Stimulated activated CD4-positive, alpha-beta T cell treated with anti-CD3 and anti-CD28 coated beads, Interleukin-1b, Interleukin-23, amount 100 ng/mL, for 48 hours (primary cell): ENCODE measurements at places on chromosomes 7 and 10.

DNA sequence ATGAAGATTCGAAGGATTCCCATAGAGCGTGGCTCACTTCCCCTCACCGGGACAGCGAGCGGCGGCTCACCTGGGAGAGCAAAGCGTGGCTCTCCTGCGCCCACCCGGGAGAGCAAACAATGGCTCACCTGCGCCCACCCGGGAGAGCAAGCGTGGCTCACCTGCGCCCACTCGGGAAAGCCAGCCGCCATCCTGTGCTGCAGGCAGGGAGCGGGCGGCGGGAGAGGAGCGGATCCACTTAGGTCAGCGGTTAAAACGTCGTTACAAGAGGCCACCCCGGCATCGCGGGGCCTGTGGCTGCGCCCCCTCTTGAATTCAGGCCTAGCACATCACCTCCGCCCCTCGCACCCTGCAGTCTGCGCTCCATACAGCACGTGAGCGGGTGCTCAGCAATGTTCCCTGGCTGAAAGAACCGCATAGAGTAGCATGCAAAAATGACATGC, 461 bp upstream of the FIGNL1 start:
- DNase-seq, result peak; percentile 27

DNA sequence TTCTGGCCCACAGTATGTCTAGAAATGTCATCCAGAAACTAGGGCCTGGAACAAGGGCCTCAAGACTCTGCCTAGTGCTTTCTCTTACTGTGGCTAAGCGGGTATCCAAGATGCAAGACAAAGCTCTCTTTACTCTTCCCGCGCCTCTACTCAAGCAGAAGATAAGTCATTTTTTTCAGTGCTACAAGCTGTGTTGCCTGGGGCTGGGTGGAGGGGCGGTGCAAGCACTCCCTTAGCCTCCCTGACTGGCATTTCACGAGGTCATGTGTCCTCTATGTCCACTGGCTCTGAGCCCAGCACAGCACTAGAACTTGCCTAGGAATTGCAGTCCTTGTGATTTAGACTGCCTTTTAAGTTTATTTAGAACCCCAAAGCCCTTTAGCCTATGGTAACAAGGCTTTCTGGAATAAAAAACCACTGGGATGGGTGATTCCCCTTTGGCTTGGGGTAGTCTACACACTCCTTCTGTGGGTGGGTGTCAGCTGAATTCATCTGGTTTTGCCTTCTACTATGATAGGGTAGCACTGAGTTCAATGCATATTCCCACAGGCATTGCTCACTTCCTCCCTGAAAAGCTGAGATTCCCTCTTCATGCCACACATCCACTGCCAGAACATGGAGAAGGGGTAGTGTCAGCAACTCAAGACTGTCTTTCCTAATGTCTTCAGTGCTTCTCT, 371.8 kb upstream of the KCND2 start:
- DNase-seq, result no peak

- DNase-seq, result no peak
Measured at GRCh38 chr10:130968964-130969363, 342.6 kb downstream of the TCERG1L start.

DNA sequence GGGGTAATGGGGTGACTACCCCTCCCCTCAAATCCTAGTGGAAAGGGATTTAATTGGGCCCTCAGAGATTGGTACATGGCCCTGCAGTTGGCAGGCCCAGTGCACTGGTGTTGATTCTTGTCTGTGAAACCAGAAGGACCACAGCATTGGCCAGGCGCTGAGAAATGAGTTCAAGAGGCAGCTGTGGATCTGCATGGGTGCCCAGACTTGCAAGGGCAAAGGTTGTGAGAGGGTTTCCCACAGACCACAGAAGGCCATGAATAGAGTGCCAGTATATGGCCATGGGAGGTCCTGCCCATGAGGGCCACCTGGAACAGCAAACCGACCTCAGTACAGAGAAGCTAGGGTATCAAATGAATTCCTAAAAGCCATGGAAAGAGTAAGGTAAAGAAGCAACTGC, 32.9 kb downstream of the TMEM168 start:
- no peak for DNase-seq

DNA sequence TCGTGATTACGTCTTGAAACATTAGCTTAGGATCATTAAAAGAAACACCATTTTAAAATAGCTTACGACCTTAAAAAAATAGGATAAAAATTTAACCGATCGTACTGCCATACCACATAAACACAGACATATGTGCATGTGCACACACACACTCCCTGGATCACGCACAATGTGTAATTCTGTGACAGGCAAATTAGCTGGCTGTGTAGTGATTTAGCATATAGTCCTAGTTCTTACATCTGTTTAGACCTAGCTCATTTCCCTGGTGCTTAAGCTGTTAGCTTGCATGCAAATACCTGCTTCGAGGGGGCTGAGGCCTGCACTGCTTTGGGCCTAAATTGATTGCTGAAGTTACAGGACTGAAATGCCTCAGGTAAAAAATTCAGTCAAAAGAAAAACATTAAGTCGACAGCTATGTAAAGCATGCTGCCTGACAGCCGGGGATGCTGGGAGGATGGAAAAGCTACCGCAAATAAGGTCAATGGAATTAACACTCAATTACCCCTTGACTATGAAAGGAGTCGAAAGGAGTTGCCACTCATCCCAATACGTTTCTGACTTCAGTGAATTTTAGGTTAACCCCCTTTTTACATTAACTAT, 267.1 kb upstream of the FZD8 start:
- no peak for DNase-seq

DNA sequence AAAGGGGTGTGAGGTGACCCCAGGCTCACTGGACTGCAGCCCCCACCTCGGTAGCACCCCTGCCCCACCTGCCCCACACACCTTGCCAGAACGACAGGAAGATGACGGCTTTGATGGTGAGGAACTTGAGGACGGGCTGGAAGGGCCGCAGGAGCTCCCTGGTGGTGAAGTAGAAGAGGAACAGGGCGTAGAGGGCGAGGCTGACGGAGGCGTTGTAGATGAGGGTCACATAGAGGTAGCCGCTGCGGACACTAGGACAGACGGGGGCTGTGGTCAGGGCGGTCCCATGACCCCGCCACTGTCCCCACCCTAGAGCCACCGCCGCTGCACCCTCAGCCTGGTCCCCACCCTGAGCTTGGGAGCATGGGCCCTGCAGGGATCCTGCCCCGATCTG, 7.6 kb downstream of the TMEM184A start:
- DNase-seq, result no peak

DNA sequence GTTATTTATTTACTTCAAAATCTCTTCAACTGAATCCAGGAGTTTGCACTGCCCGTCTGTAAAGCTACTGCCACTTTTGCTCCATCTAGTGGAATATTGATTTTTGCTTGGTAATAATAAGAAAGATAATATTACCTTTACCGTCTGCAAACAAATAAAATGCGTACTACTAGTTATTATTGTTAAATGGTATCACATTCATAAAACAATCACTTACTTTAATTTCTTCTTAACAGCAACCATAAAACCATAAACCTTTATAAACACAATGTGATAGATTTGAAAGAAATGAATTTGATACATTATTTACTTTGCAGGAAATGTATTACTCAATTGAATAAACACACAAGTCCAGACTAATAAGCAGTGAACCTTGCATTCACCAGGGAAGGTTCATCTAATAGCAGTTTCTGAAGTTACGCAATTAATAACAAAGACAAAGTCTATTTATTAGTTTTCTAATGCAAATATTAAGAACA, 6.4 kb downstream of the AGMO start:
- DNase-seq, result no peak

DNA sequence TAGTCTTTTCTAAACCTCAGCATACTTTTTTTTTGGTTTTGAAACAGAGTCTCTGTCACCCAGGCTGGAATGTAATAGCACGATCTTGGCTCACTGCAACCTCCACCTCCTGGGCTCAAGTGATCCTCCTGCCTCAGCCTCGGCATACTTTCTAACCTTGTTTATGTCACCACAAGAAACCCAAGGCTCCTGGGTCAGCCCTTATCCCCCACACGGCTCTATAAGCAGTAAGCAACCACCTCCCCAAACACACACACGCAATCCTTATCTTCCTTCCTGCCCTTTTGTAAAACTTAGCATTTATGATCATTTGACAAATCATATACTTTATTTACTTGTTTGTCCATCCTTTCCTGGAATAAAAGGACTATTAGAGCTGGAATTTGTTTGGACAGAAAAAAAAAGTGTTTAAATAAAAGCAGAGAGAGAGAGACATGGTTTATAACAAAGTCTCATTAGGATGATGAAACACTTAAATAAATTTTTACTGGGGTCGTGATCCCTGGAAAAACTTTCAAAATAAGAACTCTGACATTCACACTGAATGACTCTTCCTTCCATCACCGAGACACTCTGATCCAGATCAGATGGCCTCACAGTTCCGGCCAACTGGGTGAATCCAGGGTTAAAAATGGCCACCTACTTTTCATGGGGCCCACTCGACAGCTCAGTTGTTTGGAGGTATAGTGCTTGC, 72.7 kb upstream of the PIK3CG start:
- DNase-seq, result no peak

GRCh38 chr7:10724449-10724848, 249.2 kb upstream of the PHF14 start:
- no peak for DNase-seq

- DNase-seq, result no peak
Measured at GRCh38 chr7:66921396-66921917, 432 bp downstream of the TMEM248 start.

- DNase-seq, result no peak
Measured at GRCh38 chr7:101248276-101248675, 3.4 kb upstream of the FIS1 start.

DNA sequence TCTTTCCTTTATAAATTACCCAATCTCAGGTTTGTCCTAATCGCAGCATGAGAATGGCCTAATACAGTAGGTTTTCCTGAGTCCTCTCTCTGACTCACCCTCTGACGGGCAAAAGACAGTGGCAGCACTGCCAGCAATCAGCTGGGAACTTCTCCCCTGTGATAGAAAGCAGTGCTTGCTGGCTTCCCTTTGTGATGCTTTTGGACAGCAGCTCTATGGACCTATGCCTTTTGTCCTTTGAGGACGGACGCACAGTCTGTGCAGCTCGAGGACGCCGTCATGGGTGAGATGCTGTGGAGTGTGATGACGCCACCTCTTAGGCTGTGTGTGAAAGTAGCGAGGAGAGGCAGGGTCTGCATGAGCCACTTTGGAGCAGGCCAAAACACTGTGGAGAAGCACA, 68.8 kb downstream of the KIAA1217 start:
- no peak for DNase-seq

- no peak for DNase-seq
Measured at GRCh38 chr7:141477865-141478264, 73.3 kb upstream of the AGK start.

DNA sequence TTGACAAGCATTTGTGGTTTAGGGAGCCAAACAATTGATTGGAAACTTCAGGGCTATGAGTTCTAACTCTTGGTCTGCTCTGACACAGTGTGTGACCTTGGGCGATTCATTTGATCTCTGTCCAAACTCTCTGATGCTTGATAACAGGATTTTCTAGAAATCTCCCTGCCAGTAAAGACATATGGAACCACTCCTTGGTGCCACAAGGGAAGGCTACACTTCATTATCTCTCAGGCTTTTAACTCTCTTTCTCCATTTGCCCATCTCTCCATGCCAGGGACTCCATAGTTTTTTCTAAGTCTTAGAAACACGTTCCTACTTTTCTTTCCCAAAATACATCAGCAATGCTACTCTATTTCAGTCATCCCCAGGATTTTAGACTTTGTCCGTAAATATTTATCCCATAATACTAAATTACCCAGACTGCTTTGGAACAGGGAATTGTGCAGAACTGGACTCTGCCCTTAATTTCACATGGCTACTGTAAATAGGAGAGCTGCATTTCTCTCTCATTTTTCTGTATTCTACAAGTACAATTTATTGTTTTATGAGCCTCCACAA, 488.2 kb downstream of the SUGCT start:
- DNase-seq, result no peak

DNA sequence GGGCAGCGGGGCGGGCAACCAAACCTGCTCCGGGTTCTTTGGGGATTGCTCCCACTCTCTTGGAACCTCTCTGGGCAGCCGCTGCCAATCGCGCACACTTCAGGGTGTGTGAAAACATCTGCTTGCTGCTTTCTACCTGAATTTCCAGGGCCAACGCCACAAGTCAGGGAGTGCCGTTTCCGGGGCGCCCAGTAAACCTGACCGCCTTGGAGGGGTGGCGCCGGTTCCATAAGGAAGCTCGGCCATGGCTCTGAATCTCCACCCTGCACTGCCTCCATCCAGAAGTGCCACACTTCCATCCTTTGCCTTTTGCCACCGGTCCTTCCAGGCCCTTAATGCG, 679 bp upstream of the AFAP1L2 start:
- DNase-seq, result no peak

DNA sequence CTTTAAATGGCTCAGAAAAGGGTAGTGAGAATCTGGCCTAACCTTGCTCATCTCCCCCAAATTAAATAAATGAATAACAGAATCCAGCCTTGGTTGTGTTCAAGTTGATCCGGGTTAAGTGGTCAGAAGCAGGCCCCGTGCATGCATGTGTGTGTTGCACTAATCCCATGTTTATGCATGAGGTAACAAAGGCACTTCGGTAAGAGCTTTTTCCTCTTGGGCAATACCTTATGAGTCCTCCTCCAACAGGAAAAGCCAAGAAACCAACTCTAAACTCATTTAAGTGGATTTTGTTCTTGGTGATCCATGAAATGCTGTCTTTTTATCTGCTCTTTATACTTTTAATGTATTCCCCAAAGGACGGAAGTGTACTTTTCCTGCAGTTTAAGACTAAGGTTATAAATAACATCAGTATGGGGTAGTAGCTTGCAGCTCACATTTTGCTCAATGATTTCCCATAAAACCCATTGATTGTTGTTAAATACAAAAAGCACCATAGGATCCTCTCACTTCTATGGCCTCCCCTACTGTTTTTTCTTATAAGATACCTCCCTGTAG, 104.9 kb upstream of the YAE1 start:
- DNase-seq, result no peak

GRCh38 chr10:86042161-86042560, 324.4 kb downstream of the GRID1 start:
- no peak for DNase-seq

DNA sequence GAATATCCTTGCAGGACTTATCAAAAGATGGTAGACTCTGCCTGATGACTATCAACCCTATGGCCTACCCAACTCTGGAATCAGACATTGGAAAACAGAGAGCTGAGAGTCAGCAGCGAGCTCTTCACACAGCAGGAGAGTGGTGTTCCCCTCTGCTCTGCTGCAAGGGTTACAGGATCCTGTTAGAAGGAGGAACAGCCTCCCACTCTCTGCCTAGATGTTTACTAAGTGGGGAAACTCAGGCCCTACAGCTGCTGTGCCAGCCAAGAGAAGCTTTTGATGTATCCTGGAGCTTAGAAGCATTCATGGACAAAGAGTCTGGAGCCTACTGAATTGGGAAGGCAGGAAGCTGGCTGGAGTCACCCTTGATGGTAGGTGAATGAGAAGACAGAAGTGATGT, 104.6 kb downstream of the ABLIM1 start:
- DNase-seq, result no peak

DNA sequence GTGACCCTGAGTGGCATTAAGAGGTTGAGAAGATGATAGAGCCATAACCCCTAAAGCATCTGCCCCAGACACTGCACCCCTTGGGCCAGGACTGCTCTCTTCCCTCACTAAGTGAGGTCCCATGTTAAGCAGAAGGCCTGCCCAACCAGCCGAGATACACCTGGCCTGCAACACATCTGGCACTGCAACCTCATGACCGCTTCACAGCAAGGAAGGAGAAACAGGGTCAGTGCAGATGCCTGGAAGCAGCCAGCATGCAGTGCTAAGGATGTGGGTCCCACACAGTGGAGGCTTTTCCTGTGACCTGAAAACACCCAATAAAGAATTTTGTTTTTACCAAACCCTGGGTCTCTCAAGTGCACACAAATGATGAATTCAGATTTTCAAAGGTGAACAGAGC, 7.4 kb downstream of the NOD1 start:
- no peak for DNase-seq
